ENCODE measurements at places on chromosomes 7 and 10. TPM values are rescaled to one million over a fixed set of nuclear protein-coding genes. Genes with fewer than 3 reads are reported as not detected.

Gene KCNIP2
- total RNA-seq = 0.51 TPM

Gene TMEM229A
- total RNA-seq = not detected

Gene MCU
- total RNA-seq = 29.3 TPM

Gene PDE6C
- not detected for total RNA-seq

Gene LRRC18
- not detected for total RNA-seq

Gene THNSL1
- total RNA-seq = 1.1 TPM

Gene FAM20C
- total RNA-seq = 64.7 TPM

Gene TMEM254
- 11.7 TPM for total RNA-seq

Measured in mesangial cell (primary cell).